Vagina (tissue), 2 donors: ENCODE measurements at places on chromosomes 6 and 20. TPM values are rescaled to one million over a fixed set of nuclear protein-coding genes. Genes with fewer than 3 reads are reported as not detected.

DNA sequence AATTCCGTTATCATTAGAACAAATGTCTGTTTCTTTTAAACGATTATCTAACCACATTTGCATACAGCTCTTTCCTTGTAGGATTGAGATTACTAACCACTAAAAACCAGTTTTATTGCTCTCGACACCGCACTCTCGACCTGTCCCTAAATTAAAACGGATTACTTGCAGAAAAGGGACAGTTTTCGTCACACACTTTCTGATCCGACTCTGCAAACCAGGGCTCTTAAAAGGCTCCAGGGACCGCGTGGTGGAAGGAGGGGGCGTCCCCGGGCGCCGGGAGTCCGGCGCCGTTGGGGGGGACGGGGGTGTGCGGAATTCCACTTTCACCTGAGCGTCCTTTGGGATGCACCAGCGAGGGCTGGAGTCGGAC lies 731 bp downstream of the MAK start:
- DNase-seq: no peak

DNA sequence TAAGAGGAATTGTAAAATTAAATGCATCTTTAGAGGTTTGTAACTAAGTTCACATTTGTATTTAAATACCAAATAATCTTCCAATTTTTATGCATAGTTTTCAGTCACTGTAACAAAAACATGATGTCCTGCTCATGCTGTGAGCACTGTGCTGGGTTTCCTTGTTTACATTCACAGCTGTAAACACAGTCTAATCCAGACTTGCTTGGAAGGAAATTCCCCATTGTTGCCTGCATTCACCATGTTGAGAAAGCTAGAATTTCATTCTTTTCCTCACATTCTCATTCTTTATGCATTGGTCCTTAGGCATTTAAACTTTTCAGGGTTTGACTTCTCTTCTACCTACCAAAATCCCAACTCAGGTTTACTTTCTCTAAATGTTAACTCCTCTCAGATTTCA lies 242.0 kb upstream of the TBX18 start:
- no peak for DNase-seq

- DNase-seq: peak; percentile 56
Measured at GRCh38 chr20:44074252-44075151, 112.5 kb downstream of the JPH2 start.

GRCh38 chr6:39213195-39213920 lies 15.9 kb downstream of the KCNK5 start:
- no peak for DNase-seq

DNA sequence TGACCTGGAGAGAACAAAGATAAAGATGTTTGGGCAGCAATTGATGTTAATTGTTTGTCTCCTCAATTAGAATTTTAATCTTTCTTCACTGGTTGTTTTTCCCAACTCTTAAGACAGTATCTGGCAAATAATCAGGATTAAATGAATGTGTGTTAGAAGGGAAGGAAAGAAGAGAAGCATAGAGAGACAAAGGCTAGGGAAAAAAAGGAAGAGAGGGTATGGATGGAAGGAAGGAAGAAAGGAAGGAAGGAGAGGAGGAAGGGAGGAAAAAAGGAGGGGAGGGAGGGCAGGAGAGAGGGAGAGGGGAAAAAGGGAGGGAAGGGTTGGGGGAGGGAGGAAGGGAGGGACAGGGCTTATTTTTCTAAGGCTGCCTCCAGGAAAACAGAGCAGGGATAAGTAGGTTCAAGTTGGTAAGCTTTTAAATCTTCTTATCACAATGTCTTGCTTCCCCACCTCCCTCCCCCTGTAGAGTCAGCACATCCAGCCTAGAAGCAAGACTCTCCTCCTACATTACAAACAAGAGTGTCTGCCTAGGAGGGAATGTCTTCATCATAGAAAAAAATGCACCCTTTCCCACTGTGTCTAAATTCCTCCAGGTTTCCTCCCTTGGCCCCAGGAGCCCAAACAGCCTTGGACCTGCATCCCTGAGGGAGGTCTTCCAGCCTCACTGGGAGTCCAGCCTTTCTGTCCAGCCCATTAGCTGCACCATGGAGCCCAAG lies 447.8 kb upstream of the JARID2 start:
- no peak for DNase-seq

DNA sequence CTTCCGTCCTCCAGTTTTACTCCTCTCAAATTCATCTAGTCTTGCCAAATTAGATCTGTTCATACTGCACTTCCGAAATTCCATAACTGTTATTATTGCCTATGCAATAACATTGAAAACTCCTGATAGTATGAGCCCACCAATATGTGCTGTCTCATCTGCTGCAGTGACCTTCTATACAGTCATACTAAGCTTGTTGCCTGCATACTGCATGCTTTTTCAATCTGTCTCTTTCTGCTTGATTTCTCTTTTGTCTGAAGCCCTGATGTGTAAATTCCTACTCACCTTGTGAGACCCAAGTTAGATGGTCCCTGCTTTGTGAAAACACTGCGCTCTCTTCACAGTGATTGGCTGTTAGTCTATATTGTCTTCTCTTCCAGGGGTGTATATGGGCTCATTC lies 1.1 kb downstream of the TBP start:
- DNase-seq: no peak

GTSF1L gene
- total RNA-seq: not detected

DNA sequence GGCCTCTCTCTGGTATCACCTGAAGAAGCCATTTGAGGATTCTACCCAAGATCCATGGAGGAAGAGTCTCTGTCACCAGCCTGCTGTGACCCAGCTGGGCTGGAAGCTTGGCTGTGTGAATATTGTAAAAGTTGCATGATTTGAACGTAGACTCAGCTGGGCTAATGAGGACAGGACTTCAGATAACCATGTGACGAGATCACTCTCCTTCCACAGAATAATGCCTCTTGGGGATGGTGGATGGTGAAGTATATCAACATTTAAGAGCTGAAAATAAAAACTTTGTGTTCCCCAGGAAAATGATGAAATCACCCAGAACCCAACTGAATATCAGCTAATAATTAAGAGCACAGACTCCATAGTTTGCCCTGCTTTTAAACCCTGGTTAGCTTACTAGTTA lies 427.9 kb downstream of the CD83 start:
- no peak for DNase-seq

DNA sequence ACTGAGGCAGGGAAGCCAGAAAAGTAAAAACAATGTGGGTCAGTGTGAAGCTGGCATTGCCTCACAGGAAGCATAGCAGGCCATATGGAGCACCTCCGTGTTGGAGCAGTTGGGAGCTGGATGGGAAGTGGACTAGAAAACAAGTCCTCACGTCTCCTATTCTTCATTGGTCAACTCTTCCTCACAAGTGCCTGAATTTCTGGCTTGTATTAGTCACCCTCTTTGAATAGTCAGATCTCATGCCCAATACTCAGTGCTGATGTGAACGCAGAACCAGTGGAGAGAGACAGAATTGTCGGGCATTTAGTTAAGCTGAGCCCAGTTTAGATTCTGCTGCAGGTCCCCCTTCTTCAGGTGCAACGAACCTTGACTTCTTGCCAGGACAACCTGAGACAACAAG lies 22.3 kb upstream of the RSPO3 start:
- DNase-seq: no peak

- no peak for DNase-seq
Measured at GRCh38 chr6:43743682-43744381, 26.2 kb upstream of the VEGFA start.

GRCh38 chr6:137145421-137145820 lies 28.0 kb downstream of the IL22RA2 start:
- no peak for DNase-seq

GRCh38 chr6:160349814-160350350 lies 1.7 kb downstream of the SLC22A3 start:
- DNase-seq: no peak

DNA sequence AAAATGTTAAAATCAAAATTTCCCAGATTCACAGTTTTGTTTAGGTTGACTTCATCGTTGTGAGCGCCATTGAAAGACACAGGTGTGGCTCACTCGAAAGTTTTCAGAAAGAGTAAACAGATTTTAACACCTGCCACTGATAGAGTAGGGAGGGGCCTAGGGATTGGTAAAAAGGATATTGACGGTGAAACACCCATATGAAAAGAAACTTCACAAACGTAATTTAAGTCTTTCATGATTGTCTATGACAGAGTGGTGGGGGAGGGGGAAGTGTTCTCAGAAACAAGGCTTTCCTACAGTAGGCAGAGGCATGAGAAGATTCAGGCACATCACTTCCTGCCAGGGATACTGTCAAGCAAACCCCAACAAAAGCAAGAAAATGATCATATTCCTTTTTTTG lies 101.4 kb downstream of the PERP start:
- no peak for DNase-seq

GRCh38 chr6:127103482-127103881 lies 15.0 kb upstream of the RSPO3 start:
- no peak for DNase-seq

DNA sequence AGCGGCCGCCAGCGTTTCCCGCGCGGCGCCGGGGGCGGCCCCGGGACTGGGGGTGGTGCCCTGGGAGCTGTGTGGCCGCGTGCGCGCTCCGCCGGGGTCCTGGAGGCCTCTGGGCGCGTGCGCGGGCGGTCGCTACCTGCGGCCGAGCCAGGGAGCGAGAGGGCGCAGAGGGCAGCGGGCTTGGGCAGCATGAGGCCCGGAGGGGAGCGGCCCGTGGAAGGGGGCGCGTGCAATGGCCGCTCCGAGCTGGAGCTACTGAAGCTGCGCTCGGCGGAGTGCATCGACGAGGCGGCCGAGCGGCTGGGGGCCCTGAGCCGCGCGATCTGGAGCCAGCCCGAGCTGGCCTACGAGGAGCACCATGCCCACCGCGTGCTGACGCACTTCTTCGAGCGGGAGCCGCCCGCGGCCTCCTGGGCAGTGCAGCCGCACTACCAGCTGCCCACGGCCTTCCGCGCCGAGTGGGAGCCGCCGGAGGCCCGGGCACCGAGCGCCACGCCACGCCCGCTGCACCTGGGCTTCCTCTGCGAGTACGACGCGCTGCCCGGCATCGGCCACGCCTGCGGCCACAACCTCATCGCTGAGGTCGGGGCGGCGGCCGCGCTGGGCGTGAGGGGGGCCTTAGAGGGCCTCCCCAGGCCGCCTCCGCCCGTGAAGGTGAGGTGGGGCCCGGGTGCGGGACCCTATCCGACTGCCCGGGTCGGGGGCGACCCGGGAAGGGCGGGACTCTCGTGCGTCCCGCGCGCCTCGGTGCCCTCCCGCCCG lies at the start of gene PM20D2:
Gene PM20D2 (plus strand): TSS at position 100 of the 762 bp plus-strand sequence. CDS start 90 bp downstream, at position 190.
- DNase-seq: no peak

DNA sequence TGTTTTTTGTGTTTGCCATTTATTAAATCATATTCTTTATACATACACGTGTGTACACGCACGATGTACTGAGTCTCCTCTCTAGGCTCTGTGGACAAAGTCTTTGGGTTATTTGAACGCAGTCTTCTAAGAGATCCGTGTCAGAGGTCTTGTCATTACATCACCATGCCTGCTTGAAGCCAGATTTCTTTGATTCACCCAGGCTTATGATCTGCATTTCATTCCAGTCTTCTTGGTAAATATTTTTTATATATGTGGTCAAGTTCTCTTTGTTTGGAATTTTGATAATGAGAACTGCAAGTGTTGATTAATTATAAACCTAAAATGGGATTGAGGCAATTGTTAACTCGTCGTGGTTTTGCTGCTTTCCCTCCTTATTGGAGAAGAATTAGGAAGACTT lies 34.6 kb downstream of the KCNS1 start:
- no peak for DNase-seq

OR2H2 gene
- total RNA-seq: not detected

- DNase-seq: no peak
Measured at GRCh38 chr6:44036699-44037101, 90.6 kb downstream of the MRPL14 start.

SCRT2 gene
- not detected for total RNA-seq
